ENCODE measurements at places on chromosomes 4 and X.

- no peak for DNase-seq
These were observed 215.4 kb upstream of the MAB21L2 start for GRCh38 chr4:150366487-150366999.

DNA sequence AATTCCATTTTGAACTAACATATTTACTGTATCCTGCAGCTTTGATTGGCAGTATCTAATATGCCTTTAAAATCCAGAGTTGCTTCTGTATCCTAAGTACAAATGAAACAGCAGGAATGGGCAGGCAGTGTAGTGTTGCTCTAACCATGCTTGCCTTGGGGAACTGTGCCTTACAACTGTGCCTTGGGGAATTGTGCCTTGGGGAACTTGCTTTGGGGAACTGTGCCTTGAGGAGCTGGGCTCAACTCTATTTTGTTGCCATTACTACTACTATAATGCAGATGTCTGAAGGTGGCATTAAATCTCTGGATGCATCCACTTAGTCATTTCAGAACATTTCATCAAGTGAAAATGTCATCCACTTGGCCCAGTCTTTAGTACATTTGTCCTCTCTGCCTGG, 6.9 kb downstream of the CXCL3 start:
- DNase-seq: no peak

DNA sequence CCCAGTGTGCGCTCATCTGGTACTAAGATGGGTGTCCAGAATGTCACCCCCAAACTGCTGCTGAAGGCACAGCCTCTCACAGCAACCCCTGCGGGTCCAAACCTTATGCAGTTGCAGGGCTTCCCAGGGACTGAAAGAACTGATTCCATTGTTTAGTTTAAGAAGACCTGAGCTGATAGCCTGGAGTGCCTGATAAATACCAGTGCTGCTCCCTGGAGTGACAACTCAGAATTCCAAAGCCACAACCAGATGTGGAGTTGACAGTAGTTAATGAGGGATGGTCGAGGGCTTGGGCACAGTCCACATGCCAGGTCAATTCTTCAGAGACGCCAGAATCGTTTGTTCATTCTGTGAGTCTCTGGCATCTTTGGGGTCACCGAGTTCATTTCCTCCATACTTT, 71.2 kb downstream of the LNX1 start:
- DNase-seq: no peak

DNA sequence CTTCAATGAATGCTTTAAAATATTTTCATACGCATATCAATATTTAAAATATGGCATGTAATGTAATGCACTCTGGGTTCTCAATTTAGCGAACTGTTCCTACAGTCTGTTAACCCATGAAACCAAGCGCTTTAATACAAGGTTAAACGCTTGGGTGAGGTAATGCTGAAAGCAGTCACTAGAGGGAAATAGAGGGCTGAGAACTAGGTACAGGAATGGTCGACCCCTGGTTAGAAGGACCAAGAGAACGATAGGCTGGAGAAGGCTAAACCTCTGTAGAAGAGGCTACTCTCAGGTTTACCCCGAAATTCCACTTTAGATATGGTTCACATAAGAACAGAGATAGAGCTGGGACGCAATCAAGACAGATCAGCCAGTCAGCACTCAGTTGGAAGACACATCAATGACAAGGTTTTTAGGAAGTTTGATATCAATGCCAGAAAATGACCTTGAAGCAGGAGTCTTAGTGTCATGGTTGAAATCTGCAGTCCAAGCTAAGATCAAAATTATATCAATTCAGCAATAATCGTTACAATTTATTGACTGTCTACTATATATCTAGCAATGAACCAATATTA, 26.9 kb downstream of the ARSJ start:
- no peak for DNase-seq

DNA sequence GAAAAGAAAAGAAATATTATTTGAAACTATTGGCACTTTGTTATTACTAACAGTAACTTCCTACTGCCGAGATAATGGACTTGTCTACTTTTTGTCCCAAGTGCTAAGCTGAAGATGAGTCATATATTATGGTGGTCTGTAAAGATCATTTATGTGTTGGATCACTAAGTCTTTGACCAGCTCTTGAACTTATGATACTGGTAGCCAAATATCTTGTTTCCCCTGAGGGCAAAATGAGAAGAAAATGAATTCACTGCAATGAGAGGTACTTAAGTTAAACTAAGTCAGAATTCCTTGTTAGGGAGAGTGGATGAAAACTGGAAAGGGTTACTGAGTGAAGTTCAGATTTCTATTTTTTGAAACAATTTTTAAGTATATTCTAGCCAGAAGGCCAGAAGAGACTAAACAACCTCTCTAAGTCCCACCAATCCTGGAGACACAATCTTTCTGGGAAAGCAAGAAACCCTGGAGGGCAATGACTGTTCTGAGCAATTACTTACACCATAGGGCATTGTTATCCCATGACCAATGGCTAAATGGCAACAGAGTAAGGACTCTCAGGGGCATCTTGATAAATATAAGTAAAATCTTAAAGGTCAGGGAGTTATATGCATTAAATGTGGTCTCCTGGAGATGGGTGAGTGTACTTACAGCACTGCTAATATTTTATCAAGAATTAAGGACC, 287.7 kb downstream of the STIM2 start:
- no peak for DNase-seq

DNA sequence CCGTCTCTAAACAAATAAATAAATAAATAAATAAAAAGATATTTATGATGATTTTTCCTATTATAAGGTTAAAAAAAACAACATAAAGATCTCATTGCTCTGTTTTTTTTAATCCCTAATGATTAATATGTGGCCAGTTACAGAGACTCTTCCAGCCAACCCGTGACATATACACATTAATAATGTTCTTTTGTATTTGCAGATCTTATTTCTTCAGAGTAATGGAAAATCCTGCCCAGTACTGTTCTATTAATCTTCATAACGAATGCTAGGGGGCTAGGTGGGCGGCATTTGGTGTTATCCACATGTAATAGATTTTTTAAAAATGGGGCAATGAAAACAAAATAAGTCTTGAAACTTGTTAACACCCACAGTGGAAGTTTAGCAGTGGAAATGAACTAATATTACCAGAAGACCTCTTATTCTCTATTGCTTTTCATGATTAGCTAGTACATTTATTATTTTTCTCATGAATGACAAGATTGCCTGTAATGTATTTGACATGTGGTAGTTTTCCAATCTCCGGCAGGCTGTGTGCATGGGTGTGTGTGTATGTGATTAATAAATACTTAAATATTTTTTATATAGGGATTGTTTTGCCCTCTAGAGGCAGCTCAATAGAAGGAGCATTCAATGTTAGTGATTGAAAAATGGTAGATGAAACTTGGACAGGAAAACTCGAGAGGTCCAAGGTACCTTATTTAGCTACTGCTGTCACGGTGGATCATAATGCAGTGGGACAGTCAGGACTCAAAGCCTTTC, 457.4 kb downstream of the IL1RAPL1 start:
- DNase-seq: no peak

- DNase-seq: no peak
These were observed 69.7 kb upstream of the MSANTD1 start for GRCh38 chr4:3179126-3179706.

- DNase-seq: no peak
These were observed at the start of gene SLC10A6 for GRCh38 chr4:86848732-86849619. Gene SLC10A6 (minus strand): TSS chr4:86849384. CDS start chr4:86849115, 269 bp downstream.

DNA sequence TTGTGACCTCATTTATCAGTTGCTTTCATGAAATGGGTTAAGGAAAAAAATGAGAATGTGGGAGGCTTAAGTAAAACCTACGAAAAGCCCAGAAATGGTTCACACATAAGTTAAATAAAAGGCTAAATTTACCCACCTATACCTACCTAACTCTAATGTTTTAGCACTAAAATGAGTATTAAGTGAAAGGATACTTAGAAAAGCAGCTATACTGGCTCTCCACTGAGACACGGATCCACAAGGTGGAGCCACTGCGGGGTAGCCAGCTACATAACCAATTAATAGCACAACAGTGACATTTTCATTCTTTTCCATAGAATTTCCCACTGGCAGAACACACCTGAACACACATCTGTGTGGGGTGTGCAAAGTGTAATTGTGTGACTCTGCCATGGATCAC, 101.9 kb downstream of the MAML3 start:
- no peak for DNase-seq

DNA sequence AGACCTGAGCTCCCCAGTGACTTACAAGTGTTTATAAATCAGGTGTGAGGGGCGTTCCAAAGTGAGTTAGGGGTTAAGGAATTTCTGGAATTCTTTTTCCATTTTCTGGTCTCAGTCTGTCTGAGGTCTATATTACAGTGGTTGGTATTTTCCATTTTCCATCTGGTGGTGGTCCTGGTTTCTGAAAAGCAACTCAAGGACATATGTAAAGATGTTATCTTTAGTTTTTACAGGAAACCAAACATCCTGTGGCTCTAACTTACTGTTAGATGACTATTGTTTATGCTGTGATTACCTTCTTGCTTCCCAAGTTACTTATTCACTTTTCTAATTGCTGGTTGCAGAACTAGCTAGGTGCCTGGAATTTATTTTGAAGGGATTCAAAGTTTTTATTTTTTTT, 53.5 kb upstream of the IL21 start:
- DNase-seq: no peak

GRCh38 chr4:104629601-104630000, 134.9 kb upstream of the CXXC4 start:
- DNase-seq: no peak

- no peak for DNase-seq
These were observed 312.4 kb downstream of the ARHGAP10 start for GRCh38 chr4:148044089-148044911.

GRCh38 chrX:54483946-54484345, 12.1 kb downstream of the FGD1 start:
- no peak for DNase-seq

Measured in T follicular helper cell (primary cell).